ENCODE measurements at places on chromosomes 16 and 17.

DNA sequence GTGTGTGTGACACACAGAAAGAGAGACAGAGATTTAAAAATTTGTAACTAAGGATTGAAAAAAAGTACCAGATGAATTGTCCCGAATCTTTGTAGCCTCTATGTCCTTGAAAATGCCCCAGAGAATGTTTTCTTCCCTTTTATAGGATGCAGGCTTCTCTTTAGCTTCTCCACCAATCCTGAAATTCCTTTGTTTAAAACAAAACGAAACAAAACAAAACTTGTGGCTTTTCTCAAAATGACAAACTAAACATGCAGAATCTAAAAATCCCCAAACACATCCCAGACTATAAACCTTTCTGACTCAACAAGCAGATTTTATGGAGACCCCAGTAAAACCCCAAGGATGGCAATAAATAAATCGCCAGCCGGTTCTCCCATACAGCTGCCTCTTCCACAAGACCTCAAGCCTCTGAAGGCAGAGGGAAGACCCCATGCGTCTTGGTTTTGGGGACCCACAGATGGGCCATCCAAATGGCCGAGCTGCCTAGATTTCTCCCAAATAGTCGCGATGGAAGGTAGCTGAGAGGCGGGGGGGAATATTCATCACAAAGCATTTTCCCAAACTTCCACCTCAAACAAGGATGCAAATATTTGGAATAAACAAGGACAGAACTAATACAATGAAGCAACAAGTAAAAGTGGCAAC is 269.5 kb upstream of the FOXF1 start:
- DNase-seq = no peak

DNA sequence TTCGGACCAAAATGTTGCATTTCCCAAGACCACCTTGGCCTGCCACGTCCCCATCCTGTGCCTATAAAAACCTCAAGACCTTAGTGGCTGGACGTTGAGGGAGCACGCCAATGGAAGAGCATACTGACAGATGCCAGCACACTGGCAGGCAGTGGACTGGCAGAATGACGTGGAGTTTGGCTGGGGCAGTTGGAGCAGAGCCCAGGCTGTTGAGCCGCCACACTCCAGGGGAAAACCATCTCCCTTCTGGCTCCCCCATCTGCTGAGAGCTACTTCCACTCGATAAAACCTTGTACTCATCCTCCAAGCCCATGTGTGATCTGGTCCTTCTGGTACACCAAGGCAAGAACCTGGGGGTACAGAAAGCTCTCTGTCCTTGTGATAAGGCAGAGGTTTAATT is 494.1 kb downstream of the CDH11 start:
- no peak for DNase-seq

DNA sequence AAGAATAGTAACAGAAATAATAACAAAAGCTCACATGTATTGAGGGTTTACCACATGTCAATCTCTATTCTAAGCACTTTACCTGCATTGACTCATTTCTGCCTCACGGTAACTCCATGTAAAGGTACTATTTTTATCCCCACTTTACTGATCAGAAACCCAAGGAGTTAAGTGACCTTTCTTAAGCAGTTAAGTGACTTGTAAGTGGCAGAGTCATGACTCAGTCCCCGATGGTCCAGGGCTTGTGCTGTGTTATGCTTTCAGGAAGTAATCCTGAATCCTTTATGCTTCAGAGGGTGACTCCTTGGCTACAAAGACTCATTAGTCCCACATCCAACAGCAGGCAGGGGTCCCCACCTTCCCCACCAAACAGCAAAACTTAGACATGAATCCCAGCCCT is 66.5 kb downstream of the MRM1 start:
- no peak for DNase-seq

GRCh38 chr17:42116705-42117396 is 4.3 kb downstream of the KAT2A start:
- peak; percentile 74 for DNase-seq

GRCh38 chr16:77971306-77972061 is 50.9 kb upstream of the CLEC3A start:
- peak; percentile 63 for DNase-seq

DNA sequence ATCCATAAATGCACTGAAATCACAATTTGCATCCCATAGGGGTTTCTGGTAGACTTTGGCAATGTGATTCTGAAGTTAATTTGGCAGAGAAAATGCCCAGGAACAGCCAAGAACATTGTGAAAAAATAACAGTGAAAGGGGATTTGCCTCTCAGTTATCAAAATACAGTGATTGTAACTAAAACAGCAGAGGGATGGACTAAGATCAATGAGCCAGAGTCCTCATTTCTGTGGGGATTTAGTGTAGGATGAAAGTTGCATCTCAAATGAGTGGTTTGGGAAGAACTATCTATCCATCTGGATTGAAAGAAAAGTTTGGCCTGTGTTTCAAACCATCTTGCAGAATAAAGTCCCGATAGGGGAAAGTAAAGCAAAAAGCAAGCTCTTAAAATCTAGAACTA is 28.1 kb downstream of the MYBBP1A start:
- DNase-seq = no peak

GRCh38 chr17:8005967-8006730 is 3.7 kb downstream of the GUCY2D start:
- DNase-seq = no peak

GRCh38 chr17:71503710-71504465 is 616.9 kb upstream of the SOX9 start:
- DNase-seq = no peak

- no peak for DNase-seq
These were observed 136.9 kb downstream of the IRF8 start for GRCh38 chr16:86035906-86036305.

- DNase-seq = no peak
These were observed 6.4 kb downstream of the CYB561 start for GRCh38 chr17:63439687-63440086.

- no peak for DNase-seq
These were observed 56.4 kb downstream of the JPH3 start for GRCh38 chr16:87658564-87659225.

DNA sequence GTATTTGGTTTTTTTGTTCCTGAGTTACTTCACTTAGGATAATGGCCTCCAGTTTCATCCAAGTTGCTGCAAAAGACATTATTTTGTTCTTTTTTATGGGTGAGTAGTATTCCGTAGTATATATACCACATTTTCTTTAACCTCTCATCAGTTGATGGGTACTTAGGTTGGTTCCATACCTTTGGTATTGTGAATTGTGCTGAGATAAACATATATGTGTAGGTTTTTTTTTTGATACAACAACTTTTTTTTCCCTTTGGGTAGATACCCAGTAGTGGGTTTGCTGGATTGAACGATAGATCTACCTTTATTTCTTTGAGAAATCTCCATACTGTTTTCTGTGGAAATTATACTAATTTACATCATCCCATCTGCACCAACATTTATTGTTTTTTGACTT is 6.8 kb downstream of the EFCAB13 start:
- DNase-seq = no peak

DNA sequence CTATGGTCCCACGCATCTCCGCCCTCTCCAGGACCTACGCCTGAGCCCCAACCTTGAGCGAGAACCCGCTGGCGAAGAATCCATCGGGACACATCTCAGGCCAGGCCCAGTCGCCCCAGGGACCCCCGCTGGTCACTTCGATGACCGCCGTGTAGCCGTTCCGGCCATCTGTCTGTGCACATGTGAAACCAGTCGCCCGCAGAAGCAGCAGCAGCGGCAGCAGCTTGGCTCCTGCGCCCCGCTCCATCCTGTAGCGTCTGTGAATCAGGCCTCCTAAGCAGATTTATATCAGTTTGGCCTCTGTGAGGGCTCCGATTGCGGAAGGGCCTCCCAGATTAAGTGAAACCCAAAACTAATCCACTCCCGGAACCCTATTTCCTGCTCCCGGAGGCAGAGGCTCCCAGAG is at the start of gene VMO1:
Gene VMO1 (minus strand): TSS at position 259 of the 406 bp plus-strand sequence. CDS start 12 bp downstream, at position 247.
- DNase-seq = no peak

- DNase-seq = no peak
These were observed 31.5 kb upstream of the FBXW10B start for GRCh38 chr17:15650741-15651582.

DNA sequence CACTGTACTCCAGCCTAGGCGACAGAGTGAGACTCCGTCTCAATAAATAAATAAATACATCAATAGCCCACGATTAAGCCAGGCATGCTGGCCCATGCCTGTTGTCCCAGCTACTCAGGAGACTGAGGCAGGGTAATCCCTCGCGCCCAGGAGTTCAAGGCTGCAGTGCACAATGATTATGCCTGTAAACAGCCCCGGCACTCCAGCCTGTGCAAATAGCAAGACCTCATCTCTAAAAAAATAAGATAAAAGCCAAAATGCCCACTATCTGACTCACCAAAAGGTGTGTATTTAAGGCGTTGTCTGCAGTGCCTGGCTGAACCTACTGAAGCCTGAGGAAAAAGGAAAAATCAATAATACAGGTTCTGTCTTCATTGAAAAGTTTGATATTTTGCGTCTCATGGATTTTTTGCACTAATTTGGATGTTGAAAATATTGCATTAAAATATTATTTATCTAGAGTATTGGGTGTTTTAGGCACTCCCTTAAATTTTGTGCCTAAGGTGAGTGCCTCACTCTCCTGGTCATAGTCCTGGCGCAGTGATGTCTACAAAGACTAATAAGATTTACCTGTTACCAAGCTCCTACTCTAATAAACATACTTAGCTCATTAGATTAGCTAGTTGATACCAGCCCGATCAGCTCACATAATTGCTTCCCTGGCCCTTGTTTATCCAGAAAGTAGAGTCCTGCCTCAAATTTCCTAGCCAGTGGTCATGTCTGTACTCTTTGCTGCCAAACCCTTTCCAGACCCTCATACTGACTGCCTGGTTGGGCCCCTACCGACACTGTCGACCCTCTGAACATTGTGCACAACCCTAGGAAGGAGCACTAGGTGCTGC is 24.7 kb upstream of the TOB1 start:
- DNase-seq = no peak

- no peak for DNase-seq
These were observed 297.5 kb downstream of the XYLT1 start for GRCh38 chr16:17173281-17173680.

- no peak for DNase-seq
These were observed 596 bp downstream of the MSL1 start for GRCh38 chr17:40122136-40122998.

DNA sequence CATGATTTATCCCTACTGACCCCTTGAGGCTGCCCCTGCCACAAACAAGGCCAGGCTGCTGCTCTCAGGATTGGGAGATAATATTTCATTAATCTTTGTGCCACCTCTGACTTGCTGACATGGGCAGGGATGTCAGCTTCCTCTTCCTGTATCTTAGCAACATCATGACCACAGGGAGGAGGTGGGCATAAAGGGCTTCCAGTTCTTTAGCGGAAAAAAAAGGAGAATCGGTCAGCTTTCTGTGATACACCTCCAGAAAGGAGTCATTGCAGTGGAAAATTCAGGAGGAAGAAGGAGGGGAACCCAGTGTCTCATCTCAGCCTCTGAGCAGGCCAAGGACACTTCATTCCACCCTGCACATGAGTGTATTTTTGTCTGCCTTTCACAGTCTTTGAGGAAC is 206.8 kb upstream of the SDK2 start:
- no peak for DNase-seq

GRCh38 chr17:6098823-6099180 is 28.6 kb downstream of the WSCD1 start:
- DNase-seq = no peak

Measured in effector CD8-positive, alpha-beta T cell (primary cell).